ENCODE measurements at places on chromosomes 11 and 22.

GRCh38 chr11:27600656-27601055 lies 94.1 kb upstream of the LIN7C start:
- DNase-seq, result no peak

DNA sequence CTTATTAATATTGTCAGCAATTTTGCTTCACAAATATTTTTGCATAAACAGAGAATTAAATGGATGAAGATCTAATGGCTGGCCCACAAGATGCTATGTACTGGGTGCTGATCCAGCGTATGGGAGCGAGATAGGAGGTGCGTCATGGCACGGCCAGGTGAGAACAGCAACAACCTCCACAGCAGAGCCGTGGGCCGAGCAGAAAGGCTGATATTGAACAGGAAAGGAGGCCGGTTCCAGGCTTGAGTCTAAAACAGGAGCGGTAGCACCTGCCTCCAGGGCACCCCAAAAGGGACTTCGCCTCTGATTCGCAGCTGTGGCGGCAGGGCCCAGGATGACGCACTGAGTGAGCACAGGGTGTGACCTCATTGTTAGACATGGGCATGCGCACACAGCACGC lies 1502.1 kb downstream of the TBC1D22A start:
- DNase-seq, result no peak

GRCh38 chr22:35564975-35565867 lies 24.6 kb downstream of the RASD2 start:
- no peak for DNase-seq

GRCh38 chr11:69232821-69233743 lies 60.9 kb upstream of the MYEOV start:
- DNase-seq, result no peak
